NAMALWA (cell line): ENCODE measurements at places on chromosomes 2 and 18.

DNA sequence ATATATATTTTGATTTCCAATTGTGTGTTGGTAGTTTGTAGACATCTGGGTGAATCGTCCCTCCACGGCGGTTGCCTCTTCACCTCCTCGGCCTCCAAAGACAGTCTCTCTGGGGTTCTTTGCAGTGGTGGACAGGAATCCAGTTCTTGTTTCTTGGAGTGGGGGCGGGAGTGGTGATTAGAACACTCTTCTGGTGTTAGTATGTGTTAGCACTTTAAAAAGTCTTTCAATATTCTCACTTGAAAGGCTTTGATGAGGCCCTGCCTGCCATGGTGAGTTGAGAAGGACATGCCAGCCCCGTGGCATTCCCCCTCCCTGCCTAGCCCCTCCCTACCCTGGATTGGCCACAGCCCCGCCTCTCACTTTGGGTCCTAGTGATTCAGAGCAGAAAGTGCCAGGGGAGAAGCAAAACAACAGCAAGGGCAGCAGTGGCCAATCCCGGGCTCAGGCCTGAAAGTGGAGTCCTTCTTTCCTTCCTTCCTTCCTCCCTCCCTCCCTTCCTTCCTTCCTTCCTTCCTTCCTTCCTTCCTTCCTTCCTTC is 316.8 kb upstream of the HS6ST1 start:
- no peak for DNase-seq

DNA sequence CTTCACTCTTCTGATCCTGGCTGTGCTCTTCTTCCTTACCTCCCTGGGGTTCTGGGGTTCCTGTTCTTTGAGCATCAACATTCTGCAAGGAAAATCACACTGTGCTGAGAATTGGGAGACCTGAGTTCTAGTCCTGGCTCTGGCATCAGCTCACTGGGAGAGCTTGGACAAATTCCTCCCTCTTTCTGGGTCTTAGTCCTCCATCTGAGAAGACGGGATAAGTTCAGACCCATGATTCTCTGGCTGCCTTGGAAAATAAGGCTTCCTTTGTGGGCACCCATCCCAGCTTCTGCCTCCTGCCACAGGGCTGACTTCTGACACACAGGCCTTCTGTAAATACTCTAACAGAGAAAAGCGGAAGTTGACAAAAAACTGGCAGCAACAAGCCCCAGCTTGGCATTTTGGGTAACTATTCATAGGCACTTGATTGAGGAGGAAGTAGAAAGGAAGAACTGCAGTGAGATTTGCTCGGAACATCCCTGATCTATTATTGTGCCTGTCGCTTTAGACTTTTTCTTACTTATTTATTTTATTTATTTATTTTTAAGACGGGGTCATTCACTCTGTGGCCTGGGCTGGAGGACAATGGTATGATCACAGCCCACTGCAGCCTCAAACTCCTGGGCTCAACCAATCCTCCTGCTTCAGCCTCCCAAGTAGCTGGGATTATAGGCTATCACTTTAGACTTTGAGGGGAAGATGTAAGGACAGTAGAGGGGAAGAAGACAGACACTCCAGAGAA is 7.9 kb downstream of the PCBP1 start:
- peak; percentile 92 for DNase-seq

DNA sequence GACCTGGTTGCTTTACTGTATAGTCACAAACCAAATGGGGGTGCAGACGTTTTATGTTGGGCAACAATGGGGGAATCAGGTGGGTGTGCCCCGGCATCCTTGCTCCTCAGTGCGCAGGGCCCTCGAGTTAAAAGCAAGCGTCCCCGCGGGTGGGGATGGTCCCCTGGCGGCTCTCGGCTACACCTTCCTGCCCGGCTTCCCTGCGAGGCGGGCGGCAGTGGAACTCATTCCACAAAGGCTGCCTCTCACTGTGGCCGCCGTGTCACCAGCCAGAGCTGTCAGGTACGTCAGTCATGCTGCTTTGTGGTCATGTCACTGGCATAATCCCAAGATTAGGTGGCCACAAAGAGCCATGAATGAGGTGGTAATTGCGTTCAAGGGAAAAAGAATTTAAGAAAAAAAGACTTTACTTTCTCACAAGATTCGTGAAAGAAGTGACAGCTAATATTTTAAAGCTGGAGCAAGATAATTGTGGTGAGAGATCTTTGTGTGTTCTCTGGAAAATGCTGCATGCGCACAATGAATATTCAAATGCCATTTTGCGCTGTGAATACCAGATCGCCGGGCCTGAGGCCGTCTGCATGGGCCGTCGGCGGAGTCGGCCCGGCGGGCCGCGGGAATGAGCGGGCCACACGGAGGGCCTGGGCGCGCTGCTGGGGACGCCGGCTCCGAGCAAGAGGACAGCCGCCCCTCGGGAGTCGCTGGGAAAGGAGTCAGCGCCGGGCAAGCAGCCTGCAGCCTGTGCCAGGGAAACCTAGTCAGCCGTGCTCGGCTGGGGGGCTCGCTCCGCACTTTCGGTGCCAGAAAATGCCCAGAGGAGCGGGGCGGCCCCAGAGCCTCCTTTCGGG is 82.3 kb upstream of the LDLRAD4 start:
- DNase-seq, result no peak

- DNase-seq, result no peak
Observed at GRCh38 chr2:75920859-75921551, 210.3 kb upstream of the GCFC2 start.

DNA sequence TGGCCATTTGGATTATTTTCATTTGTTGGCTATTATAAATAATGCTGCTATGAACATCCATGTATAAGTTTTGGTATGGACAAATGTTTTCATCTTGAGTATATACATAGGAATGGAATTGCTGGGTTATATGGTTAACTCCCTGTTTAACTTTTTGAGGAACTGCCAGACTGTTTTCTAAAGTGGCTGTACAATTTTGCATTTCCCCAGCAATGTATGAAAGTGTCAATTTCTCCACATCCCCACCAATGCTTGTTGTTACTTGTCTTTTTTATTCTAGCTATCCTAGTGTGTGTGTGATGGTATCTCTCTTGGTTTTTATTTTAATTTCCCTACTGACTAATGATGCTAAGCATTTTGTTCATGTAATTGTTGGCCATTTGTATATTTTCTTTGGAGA is 90.6 kb upstream of the CYP26B1 start:
- DNase-seq, result no peak

DNA sequence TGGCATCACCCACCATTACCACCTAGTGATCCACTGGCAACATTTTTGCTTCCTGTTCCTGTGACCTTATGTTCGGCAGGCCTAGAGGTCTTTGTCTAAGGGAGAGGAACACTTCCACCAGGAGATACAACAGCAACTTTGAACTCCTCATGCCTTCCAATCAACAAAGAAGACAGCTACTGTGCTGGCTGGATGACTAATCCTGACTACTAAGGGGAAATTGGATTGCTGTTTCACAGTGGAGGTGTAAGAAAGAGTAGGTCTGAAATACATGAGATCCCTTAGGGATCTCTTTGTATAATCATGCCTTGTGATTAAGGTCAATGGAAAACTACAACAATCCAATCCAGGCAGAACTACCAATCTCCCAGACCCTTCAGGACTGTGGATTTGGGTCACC is 45.2 kb downstream of the EIF2AK3 start:
- DNase-seq, result no peak

DNA sequence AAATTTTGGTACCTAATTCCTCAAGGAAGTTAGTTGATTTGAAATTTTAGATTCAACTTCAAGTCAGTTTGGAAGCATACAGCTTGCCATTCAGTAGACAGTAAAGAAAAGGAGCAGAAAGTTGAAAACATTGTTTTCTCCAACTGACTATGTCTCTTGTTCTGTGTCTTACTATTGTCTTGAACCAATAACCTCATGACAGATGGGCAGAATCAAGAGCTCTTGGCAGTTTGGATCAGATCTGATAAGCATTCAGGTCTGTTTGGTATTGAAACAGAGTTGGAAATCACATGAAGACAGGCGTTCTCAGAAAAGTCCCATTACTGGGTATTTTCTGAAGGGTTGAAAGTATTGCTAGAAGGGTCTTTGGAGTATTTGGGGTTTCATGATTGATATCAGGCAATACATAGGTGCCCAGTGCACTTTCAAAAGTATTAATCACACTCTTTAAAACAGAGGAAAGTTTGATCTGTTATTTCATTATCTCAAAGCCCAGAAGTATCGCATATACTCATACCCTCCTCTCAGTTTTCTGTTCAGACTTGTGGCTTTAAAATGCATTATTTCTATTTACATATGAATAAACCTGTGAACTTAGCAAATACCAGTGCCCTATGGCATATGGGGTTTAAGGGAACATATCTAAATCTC is 428.4 kb upstream of the ZEB2 start:
- DNase-seq, result no peak

DNA sequence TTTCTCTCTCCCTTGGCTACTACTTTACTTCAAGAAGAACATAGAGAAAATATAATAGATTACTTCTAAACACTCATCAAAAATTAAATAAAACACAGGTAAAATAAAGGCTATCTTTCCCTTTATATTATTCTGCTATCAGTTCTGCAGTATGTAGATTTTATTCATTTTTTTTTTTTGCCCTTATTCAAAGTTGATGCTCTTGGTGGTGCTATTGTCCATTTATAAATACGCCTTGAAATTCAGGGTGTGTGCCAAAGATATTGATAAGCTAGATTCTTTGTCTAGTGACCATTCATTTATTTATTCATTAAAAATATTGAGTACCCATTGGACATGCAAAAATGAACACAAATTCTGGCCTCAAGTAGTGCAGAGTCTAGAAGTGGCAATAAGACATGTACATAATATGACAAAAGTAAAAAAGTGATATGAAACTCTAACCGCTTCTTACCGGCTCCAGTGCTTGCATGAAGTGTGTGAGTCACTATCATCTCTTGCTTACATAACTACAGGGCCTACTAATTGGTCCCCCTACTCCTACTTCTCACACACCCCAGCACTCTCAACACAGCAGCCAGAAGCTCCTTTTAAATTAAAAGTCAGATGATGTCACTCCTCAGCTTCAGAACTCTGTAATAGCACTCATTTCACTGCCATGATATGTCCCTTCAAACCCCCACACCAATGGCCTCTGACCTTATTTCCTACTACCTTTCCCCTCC is 208.3 kb upstream of the FANCL start:
- DNase-seq, result peak; percentile 16

- DNase-seq, result no peak
Observed at GRCh38 chr2:225169396-225169795, 127.1 kb upstream of the DOCK10 start.

GRCh38 chr2:173571021-173571821 is 216.5 kb downstream of the CDCA7 start:
- peak; percentile 58 for DNase-seq

GRCh38 chr2:68411397-68412126 is 46.5 kb downstream of the PLEK start:
- DNase-seq, result peak; percentile 93

GRCh38 chr2:22153931-22154613 is 1030.3 kb downstream of the TDRD15 start:
- DNase-seq, result no peak

GRCh38 chr2:95310216-95310615 is 13.1 kb downstream of the KCNIP3 start:
- no peak for DNase-seq

DNA sequence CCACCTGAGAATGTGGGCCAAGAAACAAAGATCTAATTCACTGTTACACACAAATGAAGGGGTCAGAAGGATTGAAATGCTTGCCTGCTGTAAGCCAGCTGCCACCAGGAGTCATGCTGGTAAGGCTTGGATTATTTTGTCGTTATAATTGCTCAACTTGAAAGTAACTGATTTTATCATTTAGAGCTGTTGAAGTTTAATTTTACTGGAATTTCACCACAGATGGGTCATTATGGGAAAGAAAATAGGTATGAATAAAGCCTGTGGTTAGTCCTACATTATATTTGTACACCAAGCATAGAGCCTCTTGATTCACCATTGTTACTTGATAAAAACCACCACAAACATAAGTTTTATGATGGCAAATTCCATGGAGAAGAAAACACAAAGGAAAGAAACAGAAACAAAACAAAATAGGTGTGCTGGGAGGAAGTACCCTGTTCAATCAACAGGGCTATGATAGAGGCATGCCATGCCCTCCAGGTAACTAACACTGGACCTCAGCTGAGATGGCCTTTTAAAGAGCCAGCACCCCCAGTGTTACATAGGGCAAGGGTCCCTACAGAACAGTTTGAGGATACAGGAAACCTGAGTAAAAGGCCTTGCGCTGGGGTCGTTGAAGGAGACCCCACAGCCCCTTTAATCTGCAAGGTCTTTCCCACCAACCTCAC is 3.0 kb downstream of the CLEC4F start:
- DNase-seq, result no peak

- no peak for DNase-seq
Observed at GRCh38 chr18:56652802-56653201, 1.6 kb downstream of the WDR7 start.

GRCh38 chr2:231674587-231675338 is 33.6 kb upstream of the PTMA start:
- peak; percentile 98 for DNase-seq

GRCh38 chr18:40692871-40693270 is 1262.2 kb upstream of the PIK3C3 start:
- DNase-seq, result no peak

GRCh38 chr2:177138823-177139222 is 73.8 kb upstream of the HNRNPA3 start:
- no peak for DNase-seq

DNA sequence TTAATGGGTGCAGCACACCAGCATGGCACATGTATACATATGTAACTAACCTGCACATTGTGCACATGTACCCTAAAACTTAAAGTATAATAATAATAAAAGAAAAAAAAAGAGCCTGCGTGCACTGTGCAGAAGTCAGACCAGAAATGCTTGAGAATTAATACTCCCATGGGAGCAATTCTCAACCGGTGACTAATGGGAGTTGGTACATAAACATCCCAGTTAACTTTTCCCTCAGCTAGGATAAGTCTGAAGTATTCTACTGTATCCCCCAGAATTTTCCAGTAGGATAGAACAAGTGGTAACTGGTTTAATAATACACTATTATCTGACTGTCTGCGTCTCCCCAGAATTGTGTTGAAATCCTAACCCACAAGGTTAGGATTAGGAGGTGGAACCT is 113.6 kb upstream of the COL5A2 start:
- no peak for DNase-seq

DNA sequence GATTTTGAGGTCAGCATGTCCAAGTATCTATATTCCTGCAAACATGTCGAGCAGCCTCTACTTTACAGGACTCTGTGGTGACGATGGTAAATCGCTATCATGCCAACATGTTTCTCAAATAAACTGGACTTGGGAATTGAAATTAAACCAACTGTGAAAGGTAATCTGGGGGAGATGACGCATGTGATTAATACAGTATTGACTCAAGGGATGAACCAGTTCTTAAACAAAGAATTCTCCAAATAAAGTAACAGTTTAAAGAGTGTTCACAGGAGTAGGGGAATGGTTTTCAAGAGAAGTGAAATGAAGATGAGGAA is 54.3 kb downstream of the THUMPD2 start:
- DNase-seq, result no peak

DNA sequence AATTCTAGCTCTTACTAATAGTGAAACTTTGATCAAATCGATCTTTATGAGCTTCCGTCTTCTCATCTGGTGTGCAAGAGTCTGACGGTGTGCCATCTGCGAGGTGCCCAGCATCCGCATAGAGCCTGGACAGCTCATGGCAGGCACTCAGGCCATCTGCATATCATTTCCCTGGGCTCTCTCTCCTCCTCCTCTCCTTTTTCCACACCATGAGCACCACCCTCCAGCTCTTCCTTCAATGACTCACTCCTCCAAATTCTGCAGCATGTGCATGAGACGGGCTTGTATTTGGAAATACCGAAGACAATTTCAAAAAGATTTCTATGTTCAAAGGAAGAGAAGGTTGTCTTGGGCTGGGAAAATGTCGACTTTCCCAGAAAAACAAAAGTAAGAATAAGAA is 161.1 kb downstream of the CCBE1 start:
- DNase-seq, result no peak
